ELR (cell line): ENCODE measurements at places on chromosomes 7 and 10.
A peak's percentile ranks its signal among the peaks of the same experiment; 100 is the strongest.

DNA sequence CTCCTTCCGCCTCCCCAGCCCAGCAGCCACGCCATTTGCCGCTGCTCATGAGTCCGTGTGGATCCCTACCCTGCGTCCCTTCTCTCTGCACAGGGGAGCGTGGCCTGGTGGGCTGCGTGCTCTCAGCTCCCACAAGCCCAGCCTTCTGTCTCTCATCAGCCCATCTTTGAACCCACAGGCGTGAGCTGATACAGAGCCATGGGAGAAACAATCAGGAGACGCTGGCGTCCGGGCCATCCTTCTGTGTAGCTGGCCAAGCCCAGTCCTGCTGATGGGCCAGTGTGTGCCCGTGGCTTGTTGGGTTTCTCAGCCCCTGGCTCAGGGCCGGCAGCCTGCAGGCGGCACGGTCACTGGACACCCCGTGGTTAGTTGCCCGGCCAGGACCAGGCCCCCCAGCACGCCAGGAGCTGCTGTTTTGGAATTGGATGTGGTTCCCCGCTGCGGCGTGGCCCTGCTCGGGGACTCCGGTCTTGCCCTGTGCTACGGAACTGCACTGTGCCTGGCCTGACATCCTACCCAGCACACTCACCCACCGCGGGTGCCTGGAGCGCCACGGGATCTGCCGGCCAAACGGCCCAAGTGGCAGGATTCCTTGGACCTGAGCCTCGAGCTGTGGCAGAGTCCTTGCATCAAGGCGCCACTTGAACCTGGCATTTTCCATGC is 88.9 kb downstream of the ELFN1 start:
- DNase-seq, result no peak

GRCh38 chr10:94627511-94627910 is 56.0 kb upstream of the CYP2C18 start:
- no peak for DNase-seq

DNA sequence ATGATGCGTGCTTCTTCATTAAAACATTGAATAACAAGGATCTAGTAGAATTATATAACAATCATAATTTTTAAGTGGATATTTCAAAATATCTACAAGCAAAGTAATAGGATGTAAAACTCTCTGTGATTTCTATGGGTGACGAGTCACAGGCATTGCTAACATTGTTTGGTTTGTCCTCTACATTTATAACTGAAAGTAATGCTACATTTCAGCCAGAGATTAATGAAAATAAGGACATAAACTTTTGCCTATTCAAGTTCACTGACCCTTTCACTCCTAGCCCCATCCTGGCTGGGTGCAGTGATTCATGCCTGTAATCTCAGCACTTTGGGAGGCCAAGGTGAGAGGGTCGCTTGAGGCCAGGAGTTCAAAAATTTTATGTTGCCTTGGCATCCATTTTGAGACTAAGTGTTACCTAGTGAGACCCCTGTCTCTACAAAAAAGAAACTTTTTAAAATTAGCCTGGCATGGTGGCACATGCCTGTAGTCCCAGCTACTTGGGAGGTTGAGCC is 38.4 kb upstream of the HSPA12A start:
- DNase-seq, result no peak

- DNase-seq, result no peak
Observed at GRCh38 chr7:145797507-145797906, 319.1 kb upstream of the CNTNAP2 start.

DNA sequence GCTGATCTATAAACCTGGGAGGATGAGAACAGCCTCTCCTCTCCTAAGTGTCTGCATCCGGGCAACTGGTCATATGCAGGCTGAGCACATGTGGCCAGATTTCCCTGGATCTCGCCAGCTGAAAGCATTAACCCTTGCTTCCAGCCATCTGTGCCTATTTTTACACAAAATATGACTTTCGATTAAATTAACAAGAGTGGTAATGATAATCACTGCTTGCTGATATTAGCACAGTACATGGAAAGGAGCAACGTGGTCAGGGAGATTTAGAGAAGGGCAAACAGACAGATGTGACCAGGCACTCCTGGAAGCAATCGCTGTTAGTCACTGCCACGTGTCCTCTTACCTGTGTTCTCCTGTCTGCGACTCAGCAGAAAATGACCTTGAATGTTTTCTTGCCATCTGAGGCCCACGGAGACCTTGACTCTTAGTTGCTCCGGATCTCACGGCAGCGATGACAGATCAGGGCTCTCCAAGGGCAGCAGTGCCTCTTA is 59.5 kb upstream of the NPTX2 start:
- DNase-seq, result no peak

GRCh38 chr7:142709921-142710320 is 39.4 kb upstream of the PRSS1 start:
- DNase-seq, result no peak

GRCh38 chr7:29962035-29962434 is 27.6 kb downstream of the SCRN1 start:
- DNase-seq, result no peak

- peak; percentile 72 for DNase-seq
Observed at GRCh38 chr7:7761974-7762779, 43.8 kb upstream of the RPA3 start.

GRCh38 chr10:93452143-93452542 is 30.0 kb downstream of the MYOF start:
- no peak for DNase-seq

DNA sequence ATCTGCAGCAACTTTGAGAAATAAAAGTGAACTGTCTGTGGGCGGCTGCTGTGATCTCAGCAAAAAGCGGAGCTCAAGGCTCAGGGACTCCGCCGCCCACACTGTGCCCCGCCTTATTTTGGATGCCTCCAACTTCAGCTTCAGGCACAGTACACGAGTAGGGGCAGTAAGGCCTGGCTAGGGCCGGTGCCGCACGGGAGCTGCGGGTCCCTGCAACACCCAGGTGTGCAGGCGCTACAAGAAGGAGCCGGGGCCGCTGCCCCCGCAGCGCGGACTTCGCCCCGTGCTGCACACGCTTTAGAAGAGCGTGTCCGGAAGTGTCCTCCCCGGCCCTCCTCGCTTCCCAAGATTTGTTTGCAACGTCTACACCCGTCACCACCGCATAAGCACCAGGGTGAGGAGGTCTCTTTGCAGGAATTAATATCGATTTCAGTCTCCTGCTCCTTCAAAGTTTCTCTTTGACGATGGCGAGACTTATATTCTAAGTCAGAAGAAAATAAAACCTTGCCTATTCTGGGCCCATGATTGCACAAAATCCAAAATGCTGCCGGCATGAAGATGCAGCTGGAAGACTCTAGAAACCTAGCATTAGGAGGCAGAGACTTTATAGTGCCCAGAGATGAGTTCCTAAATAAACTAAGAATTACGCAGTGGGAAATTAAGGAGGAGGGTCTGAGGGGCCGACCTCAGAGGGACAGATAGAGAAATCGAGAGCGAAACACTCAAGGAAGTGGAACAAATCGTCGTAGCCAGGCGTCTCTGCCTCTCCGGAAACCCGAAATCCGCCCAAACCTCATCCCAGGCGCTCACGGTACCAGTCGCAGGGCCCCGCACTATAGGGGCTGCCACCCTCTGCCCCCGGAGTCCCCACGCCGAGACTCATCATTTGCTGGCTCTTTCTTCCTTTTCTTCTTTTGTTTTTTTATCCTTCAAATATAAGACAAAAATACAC is 6.4 kb downstream of the VAX1 start:
- DNase-seq, result no peak

DNA sequence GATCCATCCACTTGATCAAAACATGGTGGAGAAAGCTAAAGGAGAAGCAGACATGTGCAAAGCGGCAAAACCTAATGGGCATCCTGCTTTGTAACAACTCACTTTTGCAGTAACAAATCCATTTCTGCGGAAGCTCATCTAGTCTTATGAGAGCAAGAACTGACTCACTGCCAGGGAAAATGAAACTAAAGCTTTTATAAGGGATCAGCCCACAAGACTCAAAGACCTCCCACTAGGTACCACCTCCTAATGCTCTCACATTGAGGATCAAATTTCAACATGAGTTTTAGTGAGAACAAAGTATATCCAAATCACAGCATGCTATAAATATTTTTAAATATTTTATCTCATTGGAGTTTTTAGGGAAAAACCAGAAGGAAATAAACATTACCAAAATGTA is 120.1 kb upstream of the GNAI1 start:
- peak; percentile 76 for DNase-seq

DNA sequence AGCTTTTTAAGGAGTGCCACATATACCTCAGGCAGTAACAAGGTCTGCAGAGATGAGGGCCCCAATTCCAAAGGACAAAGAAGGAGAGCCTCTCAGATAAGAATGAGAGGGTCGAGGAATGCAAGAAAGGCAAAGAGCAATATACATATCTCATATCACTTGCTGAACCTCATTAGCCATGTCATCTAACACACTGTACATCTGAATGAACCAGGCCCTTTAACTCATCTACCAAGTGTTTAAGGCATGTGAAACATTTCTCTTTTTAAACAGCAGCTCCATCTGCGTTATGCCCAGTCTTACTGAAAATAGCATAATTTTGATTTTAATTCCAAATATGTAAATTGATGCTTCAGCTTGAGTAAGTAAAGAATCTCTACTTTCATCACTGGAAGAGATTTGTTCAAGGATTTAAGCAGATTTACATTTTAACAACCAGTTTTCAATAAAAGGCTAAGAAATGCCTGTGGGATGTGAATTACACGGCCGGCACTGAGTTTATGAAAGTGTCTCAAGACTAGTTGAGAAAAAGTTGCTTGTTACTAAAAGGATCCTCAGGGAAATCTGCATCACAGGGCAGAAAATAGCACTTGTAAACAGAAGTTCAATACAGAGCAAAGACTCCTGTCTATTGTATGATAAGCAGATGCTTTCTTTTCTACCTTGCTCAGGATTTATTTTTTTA is 123.8 kb upstream of the SLC26A5 start:
- DNase-seq, result no peak

DNA sequence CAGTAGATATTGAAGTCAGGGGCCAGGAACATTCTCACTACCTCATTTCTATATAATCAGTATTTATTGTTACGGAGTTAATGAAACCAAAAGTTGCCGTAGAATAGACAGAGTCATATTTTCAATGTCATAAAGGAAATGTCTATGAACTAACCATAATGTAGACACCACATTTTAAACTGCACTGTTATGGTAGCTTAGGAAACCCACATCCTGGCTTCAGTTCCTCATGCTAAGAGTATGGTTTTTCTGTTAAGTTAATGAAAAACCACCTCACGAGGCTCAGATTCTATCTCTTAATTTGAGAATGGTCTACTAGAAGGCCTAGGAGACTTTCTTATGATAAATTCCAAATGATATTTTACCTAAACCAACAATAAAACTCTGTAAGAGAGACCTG is 166.5 kb downstream of the TMEM26 start:
- no peak for DNase-seq

DNA sequence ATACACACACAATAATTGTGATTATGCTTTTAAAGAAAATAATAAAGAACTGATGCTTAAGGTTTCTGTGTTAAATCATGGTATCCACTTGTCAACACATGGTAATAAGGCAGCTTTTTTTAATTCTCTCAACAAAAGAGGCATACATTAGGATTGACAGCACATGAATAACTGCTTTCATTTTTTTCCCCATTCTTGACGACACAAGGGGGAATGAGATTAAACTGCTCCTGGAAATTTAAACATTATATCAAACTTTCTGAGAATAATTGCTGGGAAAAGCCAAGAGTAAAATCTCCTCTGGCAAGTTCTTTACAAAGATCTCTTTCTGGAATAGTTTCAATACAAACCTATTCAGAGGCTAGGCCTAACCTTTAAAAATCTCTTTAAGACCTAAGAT is 99.0 kb upstream of the GPR22 start:
- DNase-seq, result no peak

- no peak for DNase-seq
Observed at GRCh38 chr7:38438970-38439369, 165.5 kb upstream of the TARP start.
